ENCODE measurements at places on chromosomes 4 and X.

DNA sequence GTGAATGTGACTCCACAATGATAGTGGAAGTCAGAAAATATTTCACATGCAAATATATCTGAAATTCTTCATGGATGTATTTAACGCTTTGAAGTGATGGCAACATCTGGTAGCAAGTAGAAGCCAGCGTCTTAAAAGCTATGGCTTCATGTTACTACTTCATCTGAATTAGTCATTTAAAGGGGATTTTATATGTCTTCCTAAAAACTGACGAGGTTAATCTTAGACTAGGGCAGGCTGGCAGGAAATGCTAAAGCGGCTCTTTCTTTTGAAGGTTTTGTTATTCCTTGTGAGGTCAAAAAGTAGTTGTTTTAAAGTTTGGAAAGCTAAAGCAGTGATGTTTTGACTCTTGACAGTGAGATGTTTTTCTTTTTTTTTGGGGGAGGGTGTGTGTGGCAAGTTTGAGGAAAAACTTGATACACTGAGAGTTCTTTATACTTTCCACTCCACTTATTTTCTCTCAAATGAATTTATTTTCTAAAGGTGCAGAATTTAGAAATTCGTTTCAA is 22.6 kb downstream of the PLS3 start:
- no peak for DNase-seq

DNA sequence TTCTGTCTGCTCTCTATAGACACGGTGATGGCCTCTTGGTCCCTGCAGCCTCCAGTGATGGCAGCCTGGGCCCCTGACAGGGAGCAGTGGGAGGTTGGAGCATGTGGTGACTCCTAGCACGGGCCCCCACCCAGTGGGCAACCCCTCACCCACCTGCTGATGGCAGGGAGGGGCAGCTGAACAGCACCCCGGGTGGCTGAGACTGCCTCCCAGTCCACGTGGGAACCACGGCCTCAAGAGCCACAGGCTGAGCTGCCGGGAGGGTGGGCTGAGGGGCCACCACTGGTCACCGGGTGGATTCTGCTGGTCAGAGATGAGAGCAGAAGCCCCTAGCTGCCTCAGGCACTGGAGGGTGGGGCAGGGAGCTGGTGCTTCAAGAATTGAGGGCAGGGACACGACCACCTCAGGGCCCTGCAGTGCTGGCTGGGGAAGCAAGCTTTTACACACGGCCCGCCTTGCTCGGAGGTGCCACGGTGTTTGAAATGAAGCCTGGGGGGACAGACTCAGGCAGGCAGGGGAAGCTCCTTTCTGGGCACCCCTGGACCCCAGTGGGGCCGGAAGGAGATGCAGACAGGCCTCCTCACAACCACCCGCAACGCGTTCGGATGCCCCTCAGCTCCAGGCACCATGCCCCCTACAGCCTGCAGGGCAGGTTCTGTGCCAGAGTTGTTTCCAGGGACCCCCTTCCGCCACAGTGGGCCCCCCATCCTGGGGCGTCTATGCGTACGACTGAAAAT is 6.3 kb upstream of the HAUS3 start:
- DNase-seq: peak; percentile 24

DNA sequence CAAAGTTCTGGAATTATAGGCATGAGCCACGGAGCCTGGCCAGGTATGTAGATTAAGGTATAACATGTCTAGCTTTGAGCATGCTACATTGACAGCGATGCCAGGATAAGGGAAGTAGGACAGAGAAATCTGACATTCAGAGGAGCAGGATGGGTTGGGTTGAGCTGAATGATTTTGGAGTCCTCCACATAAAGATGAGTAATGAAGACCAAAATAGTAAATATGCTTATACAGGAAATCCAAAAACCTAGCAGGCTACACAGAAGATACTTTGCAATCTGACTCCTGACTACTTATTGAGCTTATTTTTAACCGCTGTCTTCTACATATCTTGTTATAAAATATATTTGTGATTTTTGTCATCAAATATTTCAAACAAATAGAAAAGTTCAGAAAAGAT is 69.7 kb downstream of the PDGFC start:
- no peak for DNase-seq

GRCh38 chr4:21763855-21764254 is 184.7 kb downstream of the KCNIP4 start:
- DNase-seq: no peak

DNA sequence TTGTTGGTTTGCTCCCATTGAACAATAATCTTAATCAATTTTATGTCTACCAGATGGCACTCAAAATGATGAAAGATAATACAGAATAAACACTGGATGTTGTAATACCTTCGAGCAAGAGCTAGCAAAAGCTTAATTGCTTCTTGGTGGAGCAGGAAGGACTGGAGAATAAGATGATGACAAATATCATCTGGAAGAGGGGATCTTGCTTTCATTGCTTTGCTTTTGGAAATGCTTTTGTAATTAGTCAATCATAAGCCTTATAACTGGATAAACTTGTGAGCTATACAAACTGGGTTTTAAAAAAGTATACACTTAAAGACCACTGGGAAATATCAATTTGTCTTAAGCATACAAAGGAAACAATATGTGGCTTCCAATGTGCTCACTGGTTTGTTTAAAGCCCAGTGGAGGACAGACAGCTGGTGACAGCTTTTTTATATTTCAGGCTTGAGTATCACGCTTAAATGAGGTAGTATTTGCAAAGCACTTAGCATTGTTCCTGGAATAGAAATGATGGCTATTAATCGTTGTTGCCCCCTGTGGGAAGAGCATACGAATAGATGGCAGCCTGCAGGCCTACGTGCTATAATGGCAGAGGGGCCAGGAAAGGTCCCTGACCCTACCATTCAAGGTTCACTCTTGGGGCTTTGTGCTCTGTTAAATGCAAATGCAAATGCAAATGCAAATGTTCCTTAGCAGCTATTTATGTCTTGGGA is 61.2 kb downstream of the TMEM150C start:
- no peak for DNase-seq

- no peak for DNase-seq
Measured at GRCh38 chr4:169774466-169775445, 17.0 kb upstream of the HPF1 start.

GRCh38 chrX:15838017-15838416 is 16.6 kb downstream of the AP1S2 start:
- DNase-seq: peak; percentile 40

DNA sequence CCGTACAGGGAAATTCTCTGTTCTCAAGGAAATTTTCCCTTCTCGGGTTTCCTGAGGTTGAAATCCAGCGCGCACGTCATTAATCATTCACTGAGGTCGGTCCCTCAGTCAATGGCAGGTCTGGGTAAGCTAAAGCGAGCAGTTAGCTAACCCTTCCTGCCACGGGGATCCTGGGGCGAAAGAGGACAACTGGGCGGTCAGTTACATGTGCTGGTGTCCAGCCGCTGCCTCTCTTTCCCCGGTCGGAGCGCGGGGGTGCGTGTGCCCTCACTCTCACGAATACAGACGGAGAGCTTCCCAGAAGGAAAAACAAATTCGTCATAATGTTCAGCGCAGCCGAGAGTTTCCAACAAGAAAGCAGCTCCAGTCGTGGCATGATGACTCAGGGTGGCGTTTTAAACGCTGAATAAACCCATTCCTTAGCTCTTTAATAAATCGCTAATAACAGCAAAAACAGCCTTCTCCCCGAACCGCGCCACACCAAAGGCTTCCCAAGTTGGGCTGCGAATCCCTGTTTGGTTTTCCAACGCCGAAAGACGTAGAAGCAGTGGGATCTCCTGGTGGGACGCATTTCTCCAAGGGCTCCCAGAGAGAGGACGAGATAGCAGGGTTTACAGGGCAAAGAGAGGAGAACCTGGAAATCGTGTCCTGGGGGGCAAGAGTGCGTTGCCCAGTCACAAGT is 752 bp upstream of the FGF5 start:
- DNase-seq: peak; percentile 33

GRCh38 chr4:2787230-2788100 is 5.4 kb upstream of the SH3BP2 start:
- DNase-seq: no peak

- no peak for DNase-seq
Measured at GRCh38 chrX:150255441-150256296, 107.4 kb upstream of the MAMLD1 start.

GRCh38 chrX:123920105-123920785 is 41.3 kb upstream of the STAG2 start:
- no peak for DNase-seq

DNA sequence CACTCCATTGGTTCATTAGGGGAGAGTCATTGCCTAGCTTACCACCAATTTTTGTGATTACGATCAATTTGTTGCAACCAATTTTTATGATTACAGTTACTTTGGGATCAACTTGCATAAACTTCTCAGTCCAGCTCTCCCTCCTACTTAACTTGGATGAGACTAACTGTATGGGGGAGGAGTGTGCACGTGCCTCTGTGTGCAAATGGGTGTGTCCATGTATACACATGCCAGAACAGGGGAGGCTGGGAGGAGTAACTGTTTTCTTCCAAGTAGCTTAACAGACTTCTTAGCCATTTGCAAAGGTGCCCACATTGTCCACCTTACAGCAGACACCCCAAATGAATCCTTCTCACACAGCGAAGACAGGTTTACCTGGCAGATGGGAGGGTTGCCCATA is 117.7 kb upstream of the VCX3B start:
- DNase-seq: no peak

DNA sequence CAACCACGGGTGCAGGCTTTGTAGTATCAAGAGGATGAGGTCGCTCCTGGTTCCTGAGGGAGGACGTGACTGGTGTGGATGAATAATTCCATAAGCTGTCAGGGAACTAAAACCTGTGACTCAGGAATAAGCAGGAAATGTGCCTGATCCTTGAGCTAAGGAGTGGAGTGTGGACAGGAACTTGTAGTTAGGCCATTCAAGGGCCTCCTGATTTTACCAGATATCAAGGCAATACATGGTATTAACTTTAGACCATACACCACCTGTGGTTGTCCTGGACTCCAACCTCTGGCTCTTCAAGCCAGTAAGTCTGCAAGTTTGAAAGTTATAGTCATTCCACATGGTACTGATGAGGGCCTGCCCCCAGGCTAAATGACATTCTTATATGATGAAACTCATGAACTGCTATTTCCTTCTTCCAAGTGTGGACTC is 12.1 kb upstream of the ING2 start:
- no peak for DNase-seq

GRCh38 chrX:48971249-48972219 is at the start of gene KCND1:
KCND1 (minus strand) TSS chrX:48971844; CDS start chrX:48970271, 1,573 bp downstream.
- peak; percentile 43 for DNase-seq

- DNase-seq: no peak
Measured at GRCh38 chrX:104712515-104712914, 146.5 kb downstream of the IL1RAPL2 start.

DNA sequence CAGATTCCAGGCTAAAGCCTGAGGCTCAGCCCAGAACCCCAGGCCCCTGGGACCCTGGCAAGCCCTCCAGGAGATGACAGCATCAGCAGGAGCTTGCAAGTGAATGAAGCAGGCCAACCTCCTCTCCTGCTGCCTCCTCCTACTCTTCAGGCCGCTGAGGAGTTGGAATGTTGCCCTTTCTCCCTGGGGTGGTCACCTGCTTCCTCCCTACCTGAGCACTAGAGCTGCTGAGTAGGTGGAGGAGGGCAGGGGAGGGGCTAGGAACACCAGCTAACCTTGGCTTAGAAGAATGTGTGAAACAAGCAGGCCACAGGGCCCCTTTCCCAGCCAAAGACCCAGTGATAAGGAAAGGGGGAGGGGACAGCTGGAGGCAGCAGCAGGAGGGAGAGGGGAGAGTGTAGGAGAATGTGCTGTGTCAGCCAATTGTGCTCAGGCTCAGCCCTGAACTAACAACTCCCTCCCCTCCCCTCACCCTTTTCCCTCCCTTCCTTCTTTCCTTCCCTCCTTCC is 58.0 kb downstream of the PJA1 start:
- no peak for DNase-seq

GRCh38 chrX:84477114-84477513 is 25.1 kb downstream of the HDX start:
- DNase-seq: no peak

- DNase-seq: no peak
Measured at GRCh38 chr4:139972305-139972704, 181.7 kb downstream of the MAML3 start.

DNA sequence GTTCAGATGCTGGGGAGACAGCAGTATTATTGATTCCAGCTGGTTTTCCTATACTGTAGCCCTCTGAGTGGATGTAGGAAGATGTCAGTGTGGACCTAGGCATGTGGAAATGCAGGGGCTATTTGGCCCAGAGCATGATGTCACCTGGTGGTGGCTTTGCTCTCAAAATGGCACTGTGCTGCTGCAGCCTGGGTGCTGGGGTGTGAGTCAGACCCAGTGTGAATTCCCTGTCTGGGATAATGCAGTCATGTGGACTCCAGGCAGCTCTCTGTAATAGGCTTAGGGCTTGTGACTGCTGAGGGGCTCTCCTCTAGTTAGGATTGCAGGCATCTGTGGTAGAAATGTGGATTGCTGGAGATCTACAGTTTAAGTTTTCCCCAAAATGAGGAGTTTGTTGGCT is 70.7 kb downstream of the DCAF8L2 start:
- DNase-seq: no peak

GRCh38 chr4:174934360-174934759 is 16.2 kb downstream of the ADAM29 start:
- DNase-seq: no peak

- DNase-seq: no peak
Measured at GRCh38 chrX:68432648-68433047, 647 bp downstream of the OPHN1 start.

GRCh38 chr4:189592890-189593289 is 347.8 kb upstream of the FRG1 start:
- no peak for DNase-seq

- peak; percentile 60 for DNase-seq
Measured at GRCh38 chrX:133921764-133922389, 63.5 kb downstream of the GPC3 start.

GRCh38 chr4:110823251-110823650 is 200.4 kb upstream of the PITX2 start:
- DNase-seq: no peak

DNA sequence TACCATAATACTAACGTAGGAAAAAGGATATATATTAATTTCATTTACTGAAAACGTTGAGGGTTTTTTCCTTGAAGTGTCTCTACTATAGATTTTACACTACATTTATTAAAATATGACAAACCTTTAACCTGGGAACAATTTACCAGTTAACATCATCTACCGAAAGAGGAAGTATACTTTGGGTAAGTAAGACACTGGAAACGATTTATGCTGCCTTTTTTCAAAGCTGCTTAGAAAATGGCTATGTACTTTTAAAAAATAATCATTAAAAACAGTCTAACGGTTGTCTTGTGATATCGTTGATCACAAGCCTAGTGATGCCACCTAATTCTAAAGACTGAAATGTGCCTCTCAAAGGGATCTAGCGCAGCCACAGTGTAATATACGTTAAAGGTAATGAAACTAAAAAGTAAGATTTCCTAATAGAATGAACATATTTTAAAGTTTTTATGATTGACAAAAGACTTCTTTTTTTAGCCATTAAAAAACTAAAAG is 50.4 kb downstream of the STX18 start:
- no peak for DNase-seq
